SK-N-SH (cell line): ENCODE measurements at places on chromosomes 6 and 20. TPM values are rescaled to one million over a fixed set of nuclear protein-coding genes. Genes with fewer than 3 reads are reported as not detected.

RNF146 gene
- polyA plus RNA-seq, result 29.2 and 44.3 TPM in 2 replicates

MROH8 gene
- 3.2 and 3.5 TPM in 2 replicates for polyA plus RNA-seq

COL19A1 gene
- 0.10 and 0.15 TPM in 2 replicates for polyA plus RNA-seq

AVP gene
- not detected in 2 replicates for polyA plus RNA-seq

OR2H2 gene
- polyA plus RNA-seq, result not detected in 2 replicates

SRPK1 gene
- 10.6 and 16.4 TPM in 2 replicates for polyA plus RNA-seq

TSBP1 gene
- polyA plus RNA-seq, result not detected in 2 replicates

BMP2 gene
- 0.19 and 0.25 TPM in 2 replicates for polyA plus RNA-seq

NEDD9 gene
- polyA plus RNA-seq, result 7.4 and 9.9 TPM in 2 replicates

GJA10 gene
- polyA plus RNA-seq, result not detected in 2 replicates

POU5F1 gene
- polyA plus RNA-seq, result not detected in 2 replicates

MEP1A gene
- polyA plus RNA-seq, result not detected in 2 replicates

TFAP2C gene
- not detected in 2 replicates for polyA plus RNA-seq

EEF1E1 gene
- polyA plus RNA-seq, result 60.8 and 67.1 TPM in 2 replicates

PCMTD2 gene
- 50.7 and 53.2 TPM in 2 replicates for polyA plus RNA-seq

SLC22A3 gene
- polyA plus RNA-seq, result not detected in 2 replicates
